ENCODE measurements at places on chromosomes 12 and 14.

- no peak for DNase-seq
These were observed 354.0 kb downstream of the FLRT2 start for GRCh38 chr14:85883966-85884365.

DNA sequence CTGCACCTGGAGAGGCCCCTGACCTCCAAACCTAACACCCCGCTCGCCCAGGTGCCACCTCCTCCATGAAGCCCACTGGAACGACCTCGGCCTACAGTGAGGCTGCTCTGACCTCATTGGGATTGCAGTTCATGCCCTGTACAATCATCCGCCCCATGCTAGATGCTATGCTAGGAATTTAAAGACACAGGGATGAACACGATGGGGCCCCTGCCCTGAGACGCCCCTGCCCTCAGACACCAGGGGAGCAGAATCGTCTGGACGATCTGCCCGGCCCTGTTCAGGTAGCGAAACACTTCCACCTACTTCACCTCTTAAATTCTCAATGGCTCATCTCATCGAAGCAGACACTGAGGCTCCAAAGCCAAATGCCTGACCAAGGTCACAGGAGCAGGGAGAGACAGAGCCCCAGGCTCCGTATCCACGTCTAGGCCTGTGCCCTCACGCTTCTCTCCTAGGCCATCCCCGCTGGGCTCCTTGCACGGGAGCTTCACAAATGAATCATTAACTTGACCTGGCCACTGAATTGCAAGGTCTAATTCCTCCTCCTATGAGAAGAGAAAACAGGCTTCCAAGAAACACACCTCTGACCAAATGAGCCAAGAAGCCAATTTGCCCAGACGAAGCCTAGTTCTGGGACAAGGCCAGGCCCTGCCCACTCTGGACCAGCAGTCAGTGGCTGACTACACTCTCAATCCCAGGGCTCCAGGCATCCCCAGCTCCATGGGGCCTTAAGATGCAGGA lies 35.2 kb downstream of the SCARB1 start:
- no peak for DNase-seq

DNA sequence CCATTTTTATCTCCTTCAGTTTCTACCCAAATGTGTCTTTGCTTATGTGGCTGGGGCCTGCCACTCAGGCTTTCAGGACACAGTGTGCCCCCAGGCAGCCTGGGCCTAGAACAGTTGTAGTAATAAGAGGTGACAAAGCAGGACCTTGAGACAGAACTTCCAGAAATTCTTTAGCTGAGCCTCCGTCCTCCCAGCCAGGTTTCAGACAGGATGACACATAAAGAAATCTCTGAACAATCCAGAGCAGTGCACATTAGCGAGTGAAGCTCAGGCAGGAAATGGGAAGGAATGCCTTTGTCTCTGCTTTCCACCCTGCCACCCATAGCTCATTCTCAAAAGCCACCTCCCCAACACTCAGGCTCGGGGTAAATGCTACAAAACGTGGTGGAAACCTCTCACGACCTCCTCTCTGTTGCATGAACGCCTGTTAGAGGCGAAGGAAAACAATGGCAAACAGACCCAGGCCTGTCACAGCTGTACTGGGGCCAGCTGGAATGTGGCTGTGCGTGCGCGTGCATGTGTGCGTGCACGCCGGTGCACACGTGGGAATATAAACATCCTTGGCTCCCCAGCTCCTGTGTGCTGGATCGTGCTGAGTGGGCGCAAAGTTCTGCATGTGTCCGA lies 286.7 kb downstream of the ZFP36L1 start:
- no peak for DNase-seq

DNA sequence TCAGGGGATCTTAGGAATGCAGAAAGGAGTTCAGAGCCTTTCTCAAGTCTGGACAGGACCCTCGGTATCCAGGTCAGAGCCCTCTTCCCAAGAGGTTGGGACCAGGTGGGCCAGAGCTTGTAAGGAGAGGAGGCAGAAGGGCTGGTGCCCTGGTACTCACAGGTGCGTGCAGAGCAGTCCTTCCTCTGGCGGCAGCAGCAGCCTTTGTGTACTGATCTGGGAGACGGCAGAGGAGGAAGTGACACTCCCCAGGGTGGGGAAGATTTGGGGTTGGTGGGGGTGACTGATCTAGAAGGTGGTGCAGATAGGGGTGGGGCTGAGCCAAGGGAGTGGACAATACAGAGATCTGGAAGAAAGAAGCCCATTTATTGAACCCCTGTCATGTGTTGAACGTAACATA lies at the start of gene ITGB7:
Gene ITGB7 (minus strand): TSS at position 210 of the 400 bp plus-strand sequence. CDS start 6,808 bp downstream, outside the sequence.
- DNase-seq: peak; percentile 42

GRCh38 chr12:116406529-116406928 lies 129.0 kb upstream of the MED13L start:
- no peak for DNase-seq

DNA sequence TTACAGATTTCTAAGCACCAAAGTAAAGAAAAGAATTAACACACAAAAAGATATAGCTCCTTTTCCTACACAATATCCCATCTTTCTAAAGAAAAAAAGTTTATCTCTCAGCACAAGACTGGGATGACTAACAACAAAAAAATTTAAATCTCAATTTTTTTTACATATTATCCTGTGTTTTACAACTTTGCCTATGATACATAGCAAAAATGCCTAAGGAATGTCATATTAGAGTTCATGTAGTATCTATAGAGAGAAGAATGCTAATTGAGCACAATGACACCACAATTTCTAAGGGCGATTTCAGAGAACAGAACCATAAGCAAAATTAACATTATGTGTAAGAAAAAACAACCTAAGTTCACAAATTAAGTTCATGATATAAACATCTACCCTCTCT lies 16.3 kb downstream of the C2CD5 start:
- no peak for DNase-seq

DNA sequence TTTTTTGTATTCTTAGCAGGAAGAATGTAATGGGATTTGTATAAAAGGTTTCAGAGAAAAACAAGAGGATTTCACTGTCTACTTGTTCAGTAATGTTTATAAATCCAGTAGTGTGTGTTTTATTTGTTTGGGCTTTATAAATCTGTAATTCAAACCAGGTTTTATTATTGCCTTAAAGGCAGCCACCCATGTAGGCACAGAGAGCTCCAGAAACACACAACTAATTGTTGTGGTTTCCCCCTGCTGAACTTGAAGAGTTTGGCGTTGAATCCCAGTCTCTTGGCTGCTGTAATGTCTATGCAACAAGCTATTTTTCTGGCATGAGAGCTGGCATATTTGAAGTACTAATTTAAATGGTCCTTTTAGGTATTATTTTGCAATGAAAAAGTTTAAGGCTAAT lies 63.4 kb upstream of the SLCO1C1 start:
- DNase-seq: no peak

- no peak for DNase-seq
These were observed 171.0 kb downstream of the ADGRD1 start for GRCh38 chr12:131124487-131125280.

DNA sequence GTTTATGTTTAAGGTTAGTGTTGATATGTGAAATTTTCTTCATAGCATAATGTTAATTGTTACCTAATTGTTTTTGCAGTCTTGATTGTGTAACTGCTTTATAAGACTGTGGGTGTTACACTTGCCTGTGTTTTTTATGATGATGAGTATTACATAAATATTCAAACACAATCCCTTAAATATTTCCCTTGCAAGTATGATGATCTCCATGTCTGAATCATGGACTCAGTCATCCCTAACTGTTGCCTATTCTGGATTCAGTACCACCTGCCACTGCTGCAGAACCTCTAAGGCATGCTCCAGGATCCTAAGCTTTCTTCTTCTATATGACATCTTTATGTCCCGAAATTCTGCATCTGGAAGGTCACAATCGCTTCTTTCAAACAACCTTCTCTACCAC lies 246.3 kb upstream of the CLEC14A start:
- no peak for DNase-seq

DNA sequence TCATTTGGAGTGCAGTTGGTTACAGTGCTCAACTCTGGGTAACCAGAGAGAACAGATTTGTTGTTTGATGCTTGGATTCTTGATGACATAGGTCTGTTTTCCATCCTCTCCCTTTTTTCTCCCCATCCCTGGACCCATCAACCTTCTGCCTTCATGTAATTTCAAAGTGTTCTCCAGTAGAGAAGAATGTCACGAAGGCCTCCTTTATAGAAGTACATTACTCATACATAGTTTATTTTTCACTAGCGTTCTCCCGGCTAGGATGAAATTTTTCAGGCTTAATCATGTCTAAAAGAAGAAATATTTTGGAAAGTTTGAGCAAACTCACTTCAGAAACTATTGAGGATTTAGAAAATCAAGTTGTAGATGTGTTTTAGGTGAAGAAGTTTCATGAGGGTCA lies 20.9 kb upstream of the APPL2 start:
- no peak for DNase-seq

DNA sequence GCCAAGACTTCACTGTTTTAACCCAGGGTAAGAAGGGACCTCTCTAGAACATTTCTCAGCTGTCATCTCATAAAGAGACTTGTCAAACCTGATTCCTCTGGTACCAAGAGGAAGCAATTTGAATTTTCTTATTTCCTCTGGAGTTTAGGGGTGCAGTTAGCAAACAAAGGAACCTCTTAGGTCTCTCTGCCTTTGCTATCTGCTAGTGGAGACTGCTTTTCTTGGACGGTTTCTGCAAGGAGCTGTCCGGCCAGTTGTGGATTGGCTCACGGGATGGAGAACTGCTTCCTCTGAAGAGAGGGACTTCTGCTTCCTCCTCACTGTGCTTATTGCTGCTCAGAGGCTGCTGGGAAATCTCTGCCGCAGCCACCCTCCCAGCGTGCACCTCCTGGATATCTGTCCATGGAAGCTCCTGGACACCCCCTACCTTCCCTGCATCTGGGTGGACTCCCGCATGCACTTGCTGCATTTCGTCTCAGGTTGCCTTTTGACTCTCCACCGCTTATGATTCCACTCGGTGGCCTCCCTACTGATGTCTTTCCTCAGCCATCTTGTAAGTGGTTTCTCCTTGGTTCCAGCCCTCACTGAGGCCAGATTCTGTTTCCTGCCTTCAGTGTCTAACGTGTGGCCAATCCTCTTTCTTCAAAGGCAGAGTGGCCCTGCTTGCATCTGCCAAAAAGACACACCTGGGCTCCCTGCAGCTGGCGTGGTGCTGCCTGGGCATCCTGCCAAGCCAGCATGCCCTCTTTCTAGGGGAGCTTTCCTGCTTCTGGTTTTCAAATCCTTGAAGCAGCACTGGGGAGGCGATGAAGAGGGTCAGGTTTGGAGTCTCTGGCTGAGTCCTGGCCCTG lies 187.3 kb downstream of the CHST11 start:
- DNase-seq: no peak

All from T-helper 1 cell (primary cell).